ENCODE measurements at places on chromosomes 13 and 19.

GRCh38 chr19:44878120-44878865, 12.8 kb upstream of the TOMM40 start:
- DNase-seq, result no peak

- no peak for DNase-seq
Observed at GRCh38 chr13:100666124-100666523, 8.5 kb downstream of the TMTC4 start.

GRCh38 chr13:99429670-99430069, 71.6 kb upstream of the TM9SF2 start:
- no peak for DNase-seq

DNA sequence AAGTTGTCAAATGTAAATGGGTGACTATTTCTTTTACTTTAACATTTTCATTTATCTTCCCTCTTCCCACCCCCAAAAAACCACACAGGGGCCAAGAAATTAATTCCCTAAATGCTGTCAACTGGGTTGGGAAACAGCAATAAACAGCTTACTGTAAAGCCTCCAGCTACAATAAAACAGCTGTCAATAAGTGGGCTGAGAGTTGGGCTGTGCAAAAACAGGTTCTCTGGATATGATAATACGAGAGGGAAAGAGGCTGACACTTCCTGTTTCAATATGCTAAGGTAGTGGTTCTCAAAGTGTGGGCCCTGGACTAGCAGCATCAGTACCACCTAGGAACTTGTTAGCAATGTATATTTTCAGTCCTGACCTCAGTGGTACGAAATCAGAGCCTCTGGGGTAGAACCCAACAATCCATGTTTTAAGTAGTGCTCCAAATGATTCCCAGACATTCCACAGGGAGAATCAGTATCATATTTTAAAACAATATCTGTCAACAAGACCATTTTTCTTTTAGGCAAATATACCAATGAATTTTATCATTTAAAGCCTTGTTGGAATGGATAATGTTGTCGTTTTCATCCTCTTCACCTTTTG, 8.4 kb downstream of the PCDH9 start:
- DNase-seq, result no peak

GRCh38 chr13:74246487-74246886, 112.3 kb upstream of the KLF12 start:
- DNase-seq, result no peak

DNA sequence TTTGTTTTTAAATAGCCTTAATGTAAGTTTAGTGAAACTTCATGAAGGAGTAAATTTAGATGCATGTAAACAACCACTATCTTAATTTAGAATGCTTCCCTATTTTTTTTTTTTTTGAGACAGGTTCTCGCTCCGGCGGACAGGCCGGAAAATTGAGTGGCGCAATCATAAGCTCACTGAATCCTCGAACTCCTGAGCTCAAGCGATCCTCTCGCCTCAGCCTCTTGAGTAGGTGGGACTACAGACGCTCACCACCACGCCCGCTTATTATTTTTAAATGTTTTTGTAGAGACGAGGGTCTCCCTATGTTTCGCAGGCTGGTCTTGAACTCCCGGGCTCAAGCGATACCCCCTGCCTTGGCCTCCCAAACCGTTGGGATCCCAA, 1.6 kb downstream of the TEX30 start:
- DNase-seq, result no peak

DNA sequence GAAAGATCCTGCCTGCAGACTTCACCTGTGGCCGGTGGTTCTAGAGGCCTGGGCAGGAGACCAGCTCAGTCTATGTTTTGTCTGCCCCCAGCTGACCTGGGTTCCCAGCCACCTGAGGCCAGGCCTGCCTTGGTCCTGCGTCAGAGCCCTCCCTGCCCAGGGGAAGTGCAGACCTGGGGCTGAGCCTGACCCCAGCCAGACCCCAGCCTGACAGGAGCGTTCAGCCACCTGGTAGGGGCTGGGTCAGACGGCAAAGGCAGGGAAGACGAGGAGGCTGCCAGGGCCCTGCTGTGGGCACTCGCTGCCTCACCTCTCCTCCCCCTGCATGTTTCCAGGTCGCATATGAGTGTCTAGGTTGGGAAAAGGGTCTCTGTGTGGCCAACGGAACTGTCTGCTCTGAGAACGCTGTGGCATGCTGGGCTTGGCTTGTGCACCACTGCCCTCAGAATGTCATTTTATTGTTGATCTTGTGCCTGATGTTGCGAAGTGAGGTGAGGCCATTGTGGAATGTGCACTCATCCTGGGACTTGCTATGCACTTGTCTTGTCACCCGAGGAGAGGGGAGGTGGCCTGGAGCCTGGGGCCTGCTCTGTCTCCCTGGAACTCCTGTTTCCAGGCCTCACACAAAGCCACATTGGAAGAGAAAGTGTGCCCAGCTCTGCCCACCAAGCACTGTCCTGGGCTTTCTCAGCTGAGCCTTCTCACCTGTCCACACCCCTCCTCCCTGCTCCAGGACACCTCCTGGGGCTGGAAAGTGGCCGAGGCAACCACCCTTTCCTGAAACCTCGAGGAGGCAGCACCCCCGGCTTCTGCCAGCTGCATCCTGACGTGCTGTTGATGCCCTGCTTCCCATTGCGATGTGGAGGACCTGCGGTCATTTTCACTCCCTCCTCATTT, 15.2 kb upstream of the MCF2L start:
- no peak for DNase-seq

DNA sequence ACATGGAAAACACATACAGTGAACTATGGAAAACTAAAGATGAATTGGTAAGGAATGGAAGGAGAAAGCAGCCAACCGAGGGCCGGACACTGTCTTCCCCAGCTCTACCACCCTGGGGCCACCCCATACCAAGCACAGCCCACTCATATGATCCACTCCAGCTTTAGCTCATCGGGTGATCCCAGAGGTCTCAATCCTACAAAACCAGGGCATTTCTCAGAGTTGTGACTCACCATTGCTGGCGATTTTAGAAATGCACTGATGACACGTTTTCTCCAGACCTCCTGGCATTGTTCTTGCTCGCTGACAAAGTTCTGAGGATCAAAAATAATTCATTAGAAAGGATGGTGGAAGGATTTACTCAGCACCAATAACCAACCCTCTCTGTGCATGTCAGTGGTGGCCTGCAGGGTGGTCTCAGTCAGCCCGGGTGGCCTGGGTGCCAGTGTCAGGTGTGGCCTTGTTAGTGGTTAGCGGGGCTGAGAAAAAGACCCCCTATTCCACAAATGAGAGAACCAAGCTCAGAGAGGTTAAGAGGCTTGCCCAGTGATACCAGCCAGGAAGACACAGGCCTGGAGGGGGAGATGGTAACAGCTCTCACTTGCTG, 6.6 kb downstream of the TMEM272 start:
- DNase-seq, result no peak

- no peak for DNase-seq
Observed at GRCh38 chr13:97308735-97309429, 86.7 kb downstream of the MBNL2 start.

DNA sequence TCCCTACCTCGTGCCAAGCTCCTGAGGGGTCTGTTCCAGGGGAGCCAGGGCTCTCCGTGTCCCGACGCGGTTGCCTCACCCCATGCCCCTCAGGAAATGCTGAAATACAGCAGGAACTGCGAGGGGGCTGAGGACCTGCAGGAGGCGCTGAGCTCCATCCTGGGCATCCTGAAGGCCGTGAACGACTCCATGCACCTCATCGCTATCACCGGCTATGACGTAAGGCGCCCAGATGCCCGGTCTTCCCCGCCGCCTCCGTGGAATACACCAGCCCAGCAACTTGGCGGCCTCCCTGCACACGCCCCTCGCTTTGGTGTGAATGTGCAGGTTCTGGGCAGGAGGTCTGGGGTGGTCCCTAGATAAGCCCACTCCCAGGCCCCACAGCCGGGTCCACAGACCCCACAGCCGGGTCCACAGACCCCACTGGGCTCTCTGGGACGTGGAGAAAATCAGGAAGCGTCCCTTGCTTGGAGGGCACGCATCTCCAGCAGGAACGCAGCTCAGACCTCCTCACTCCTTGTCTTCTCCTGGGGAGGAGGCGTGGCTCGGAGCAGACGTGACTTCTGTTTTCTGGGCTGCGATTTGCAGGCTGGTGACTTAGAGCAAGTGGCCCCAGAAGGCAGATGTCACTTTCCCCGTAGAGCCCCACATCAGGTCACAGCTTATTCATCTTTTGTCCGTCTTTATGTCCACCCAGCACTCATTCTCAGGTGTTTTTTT, 19.4 kb upstream of the F7 start:
- DNase-seq, result no peak

- DNase-seq, result no peak
Observed at GRCh38 chr13:108878732-108879131, 249.3 kb downstream of the MYO16 start.

DNA sequence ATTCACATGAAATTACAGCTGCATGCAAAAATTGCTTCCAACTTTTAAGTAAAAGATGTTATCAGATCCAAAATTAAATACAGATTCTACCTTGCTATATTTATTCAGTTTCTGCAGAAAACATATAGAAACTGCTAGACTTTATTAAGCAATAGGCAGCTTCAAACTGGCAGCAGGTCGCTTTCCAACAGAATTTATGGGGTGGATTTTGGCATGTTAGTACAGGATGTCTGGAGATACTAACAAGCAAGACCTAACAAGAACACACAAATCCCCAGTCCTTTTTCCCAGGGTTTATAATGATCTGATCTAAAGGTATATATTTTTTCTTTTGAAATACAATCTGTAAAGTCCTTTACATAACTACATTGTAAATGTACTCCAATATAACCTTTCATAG, 27.5 kb downstream of the TBC1D4 start:
- no peak for DNase-seq

DNA sequence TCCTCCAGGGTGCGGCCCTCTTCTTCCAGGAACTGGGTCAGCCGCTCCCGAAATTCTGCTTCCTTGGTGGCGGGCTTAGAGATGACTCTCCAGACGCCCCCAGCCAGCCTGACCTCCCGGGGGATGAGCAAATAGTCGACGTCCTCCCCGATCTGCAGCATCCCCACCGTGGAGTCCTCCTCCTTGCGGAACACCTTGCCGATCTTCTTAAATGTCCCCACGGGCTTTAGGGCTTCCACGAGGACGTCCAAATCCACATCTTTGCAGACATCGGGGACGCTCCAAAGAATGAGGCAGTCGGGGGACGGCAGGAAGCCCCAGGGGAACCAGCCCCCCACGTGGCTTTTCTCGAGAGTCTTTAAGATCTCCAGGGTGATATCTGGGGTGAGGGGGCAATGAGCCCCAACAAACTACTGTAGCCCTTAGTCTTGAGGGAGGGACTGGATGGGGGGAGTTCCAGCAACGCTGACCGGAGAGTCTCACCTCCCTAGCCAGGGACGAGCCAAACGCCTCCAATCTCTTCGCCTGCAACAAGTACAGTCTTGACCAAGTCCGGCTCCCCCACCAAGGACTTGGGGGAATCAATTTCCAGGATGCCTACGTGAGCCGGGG, 608 bp downstream of the CCDC8 start:
- DNase-seq, result no peak

DNA sequence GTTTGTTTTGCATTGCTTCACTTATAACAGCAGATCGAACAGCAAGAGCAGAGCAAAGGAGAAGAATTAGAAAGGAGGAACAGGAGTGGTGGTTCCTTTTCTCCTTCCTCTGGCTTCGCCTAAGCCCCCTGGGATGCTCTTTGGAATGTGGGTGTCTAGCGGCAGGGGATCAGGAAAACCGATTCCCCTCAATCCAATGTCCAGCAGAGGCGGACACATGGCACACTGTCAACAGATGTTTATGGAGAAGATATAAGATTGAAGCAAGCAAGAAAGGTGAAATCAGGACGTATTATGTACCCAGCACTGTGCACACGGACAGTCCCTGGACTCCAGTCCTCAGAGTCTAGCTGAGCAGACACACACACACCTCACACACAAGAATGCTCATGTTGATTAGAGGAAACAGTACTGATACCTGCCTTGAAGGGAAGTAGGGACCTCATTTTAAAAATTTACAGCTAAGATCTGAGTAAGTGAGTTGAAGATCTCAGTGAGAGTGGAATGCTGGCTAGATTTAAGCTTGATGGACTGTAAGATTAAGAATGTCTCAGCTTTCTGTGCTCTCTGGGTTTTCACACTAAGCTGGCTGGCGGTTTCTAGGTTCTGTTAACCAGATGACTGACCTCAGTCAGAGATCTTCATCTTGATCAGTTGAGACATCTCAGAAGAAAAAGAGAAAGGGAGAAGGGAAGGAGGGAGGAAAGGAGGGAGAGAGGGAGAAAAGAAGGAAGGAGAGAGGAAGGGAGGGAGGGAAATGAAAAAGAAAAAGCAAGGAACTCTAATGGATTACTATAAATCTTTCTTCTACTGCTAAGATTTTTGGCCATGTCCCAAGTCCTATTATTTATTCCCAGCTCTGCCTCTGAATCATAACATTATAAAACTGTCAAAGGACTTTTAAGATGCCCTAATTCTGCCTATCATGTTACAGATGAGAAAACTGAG, 44.8 kb downstream of the FLT1 start:
- no peak for DNase-seq

- DNase-seq, result peak; percentile 43
Observed at GRCh38 chr19:48608798-48609263, 2.3 kb downstream of the SPACA4 start.

- DNase-seq, result no peak
Observed at GRCh38 chr13:67520886-67521285, 290.8 kb upstream of the PCDH9 start.

DNA sequence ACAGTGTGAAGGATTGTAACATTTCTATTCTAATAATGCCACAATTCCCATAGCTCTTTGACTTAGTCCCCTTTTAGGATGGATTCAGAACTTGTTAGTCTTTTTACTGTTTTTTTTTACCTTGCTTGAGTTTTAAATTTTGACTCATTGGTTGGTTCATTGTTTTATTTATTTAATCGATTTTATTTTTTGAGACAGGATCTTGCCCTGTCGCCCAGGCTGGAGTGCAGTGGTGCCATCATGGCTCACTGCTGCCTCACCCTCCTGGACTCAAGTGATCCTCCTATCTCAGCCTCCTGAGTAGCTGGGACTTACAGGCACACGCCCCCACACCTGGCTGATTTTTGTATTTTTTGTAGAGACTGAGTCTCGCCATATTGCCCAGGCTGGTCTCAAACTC, 5.1 kb upstream of the RNF113B start:
- DNase-seq, result no peak

DNA sequence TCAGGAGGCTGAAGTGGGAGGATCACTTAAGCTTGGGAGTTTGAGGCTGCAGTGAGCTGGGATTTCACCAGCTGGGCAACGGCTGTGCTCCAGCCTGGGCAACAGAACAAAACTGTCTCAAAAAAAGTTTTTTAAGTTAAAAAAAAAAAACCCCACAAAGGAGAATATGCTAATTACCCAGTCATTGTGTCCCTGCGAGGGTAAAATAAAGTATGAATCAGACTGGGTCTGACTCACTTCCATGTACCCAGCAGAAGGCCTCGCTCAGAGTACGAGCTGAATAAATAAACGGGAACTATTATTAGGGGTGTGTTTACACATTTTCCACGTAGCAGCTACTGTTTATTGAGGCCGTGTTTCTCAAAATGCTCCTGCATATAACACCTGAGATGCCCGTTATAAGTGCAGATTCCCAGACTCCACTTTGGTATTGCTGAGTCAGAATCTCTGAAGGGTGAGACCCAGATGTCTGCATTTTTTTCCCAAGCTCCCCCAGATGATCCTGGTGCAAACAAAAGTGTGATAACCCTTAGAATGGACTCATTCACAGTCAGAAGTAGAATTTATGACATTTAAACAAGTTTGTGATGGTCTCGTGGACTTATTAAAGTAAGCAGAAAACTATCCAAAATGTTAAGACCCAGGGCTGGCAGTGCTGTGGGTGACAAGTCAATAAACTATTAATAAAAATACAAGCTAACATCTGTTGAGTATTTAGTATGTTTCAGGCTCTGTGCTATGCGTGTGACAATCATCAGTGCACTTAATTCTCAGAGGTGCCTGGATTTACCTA, 28.2 kb downstream of the KCNC3 start:
- DNase-seq, result no peak

- no peak for DNase-seq
Observed at GRCh38 chr19:1449467-1450442, at the start of gene APC2. APC2 (plus strand) TSS chr19:1450121; CDS start chr19:1453002, 2,881 bp downstream.

- DNase-seq, result no peak
Observed at GRCh38 chr13:44652168-44652567, 76.0 kb upstream of the TSC22D1 start.

Measured in NCI-H526 treated with DMSO at 0.1 percent for 48 hours (cell line).